ENCODE measurements at places on chromosomes 5 and 9.

DNA sequence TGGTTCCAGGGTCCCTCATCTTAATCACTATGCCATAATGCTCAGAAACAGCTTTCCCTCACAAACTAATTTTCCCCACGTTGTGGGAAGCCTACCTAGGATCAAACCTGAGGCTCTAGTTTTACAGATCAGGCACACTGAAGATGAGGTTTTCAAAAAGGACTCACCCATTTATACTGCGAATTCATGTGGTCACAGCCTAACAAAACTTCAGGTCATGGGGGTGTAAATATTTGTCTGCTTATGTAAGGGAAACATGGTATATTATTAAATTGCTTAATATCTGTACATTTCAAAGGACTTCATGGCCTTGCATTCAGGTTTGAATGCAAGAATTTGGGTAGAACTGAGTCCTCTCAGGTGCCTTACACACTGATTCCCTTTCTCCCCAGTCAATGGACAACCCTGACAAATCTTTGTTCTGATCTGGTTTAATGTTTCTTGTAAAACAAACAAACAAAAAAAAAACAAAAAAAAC, 12.1 kb downstream of the ZFAND5 start:
- DNase-seq = no peak

DNA sequence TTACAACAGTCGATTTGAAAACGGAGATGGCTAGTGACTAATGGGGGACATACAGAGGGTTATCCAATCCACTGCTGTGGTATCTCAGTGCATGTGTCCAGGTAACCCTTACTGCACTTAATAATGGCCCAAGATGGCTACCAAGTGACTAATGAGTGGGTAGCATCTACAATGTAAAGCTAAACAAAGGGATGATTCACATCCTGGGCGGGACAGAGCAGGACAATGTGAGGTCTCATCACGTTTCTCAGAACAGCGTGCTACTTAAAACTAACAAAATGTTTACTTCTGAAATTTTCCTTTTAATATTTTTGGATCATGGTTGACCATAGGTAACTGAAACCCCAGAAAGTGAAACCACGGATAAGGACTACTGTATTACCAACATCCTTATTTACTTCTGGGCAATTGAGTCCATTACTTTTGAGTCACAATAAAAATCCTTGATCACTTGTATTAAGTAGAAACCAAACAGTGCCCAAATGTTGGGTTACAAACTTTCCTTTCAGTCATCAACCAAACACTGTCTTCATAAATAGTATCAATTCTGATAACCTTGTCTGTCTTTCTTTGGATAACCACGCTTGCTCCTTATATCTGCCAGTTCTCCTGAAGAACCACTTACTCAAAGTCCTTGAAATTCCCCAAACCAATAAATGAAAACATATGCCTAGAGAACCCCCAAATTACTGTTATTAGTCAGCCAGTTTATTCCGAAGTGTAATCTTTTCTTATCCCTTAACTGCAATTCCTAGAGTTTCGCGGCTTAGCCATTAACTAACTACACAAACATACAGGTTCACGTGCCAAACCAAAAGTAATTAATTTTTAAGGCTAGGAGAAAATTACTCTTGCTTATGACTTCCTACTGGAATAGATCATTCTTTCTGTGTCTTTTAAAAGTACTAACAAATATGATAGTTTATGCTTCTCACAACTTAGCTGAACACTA, 59.7 kb downstream of the ELL2 start:
- DNase-seq = no peak

GRCh38 chr5:55037890-55038289, 13.8 kb downstream of the GZMK start:
- no peak for DNase-seq

GRCh38 chr9:40928803-40929487, 199.5 kb downstream of the FOXD4L6 start:
- DNase-seq = no peak

DNA sequence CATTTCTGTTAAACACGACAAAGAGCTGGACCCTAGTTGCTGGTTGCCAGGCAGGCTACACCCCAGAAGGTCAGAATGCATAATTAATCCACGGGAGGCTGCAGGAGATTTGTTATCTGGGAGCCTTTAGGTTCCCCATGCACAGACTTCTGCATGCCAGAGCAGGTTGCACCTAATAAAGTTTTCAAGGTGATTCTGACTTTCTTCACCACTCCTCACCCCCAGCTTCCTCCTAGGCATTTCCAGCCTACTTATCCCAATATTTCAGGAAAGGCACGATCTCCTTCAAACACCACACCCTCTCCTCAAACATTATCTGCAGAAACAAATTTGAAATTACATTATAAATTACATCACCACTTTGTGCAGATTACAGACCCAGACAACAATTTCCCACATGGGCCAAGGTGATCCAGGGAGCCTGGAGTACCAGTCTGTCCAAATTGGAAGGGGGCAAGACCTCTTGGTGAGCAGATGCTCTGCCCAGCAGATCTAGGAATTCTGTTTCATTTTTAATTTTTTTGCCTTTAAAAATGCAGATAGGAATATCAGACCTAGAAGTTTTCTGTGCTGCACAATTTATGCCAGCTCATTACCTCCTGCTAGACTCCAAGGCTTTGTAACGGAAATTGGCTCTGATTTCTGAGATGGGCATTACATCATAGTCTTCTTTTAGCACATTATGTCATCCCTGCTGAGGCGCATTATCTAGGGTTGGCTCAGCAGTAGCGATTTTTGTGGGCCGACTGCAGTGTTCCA, 363.4 kb upstream of the SLC30A5 start:
- peak; percentile 54 for DNase-seq

DNA sequence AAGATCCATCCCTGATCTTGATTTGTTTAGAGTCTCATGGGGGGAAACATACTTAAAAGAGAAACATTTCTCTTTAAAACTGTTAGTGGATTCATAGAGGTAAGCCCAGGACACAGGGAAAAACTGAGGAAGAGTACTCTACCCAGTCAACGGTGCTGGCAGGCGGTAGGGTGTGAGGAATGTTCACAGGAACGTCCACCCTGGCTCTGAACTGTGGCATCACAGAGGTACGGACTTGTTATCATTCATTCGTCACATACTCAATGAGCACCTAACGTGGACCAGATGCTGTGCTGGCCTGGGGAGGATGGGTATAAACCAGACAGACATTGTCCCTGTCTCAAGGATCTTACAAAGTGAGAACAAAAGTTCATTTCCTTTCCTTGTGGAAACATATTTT, 18.8 kb upstream of the PPARGC1B start:
- no peak for DNase-seq

GRCh38 chr5:10077791-10078545, 171.7 kb downstream of the ATPSCKMT start:
- no peak for DNase-seq

- DNase-seq = peak; percentile 43
Observed at GRCh38 chr5:133489632-133490031, 122.7 kb downstream of the FSTL4 start.

- no peak for DNase-seq
Observed at GRCh38 chr9:79829566-79830302, 258.0 kb downstream of the TLE4 start.

DNA sequence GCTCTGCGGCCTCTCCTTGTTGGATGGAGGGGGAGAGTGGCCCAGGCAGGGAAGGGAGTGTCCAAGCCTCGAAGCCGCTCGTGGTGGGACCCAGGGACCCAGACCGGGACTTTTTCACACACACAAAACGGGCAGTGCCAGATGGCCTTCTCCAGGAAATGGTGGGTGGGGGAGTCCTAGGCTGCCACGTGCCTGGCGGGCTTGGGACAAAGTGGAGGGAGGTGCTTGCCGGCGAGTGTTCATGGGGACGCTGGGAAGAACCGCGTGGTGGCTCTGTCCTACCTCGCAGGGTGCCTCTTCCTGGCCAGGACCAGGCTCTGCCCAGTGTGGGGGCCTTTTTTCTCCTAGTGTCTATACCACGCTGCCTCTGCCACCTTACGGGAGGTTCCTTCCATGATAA, 155.0 kb upstream of the COL5A1 start:
- DNase-seq = no peak

- no peak for DNase-seq
Observed at GRCh38 chr9:4225291-4226028, 74.4 kb downstream of the GLIS3 start.

DNA sequence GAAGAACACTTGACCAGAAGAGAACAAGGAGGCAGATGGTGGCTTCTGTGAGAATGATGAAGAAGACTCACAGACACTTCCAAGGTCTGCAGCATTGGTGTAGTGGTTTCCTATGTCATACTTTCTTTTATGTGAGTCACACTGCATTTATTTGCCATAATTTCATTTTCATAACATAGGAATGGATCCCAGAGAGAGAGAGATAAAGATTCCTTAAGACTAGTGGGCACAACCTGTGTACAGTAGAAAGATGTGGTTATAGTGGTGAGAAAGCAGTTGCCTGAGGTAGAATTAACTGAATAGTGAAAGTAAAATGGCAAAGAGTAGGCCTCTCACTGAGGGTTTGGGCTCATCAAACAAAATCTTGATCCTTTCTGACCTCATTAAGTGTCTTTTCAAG, 7.6 kb upstream of the CCDC152 start:
- DNase-seq = no peak

- no peak for DNase-seq
Observed at GRCh38 chr5:174120401-174121005, 75.0 kb downstream of the NSG2 start.

DNA sequence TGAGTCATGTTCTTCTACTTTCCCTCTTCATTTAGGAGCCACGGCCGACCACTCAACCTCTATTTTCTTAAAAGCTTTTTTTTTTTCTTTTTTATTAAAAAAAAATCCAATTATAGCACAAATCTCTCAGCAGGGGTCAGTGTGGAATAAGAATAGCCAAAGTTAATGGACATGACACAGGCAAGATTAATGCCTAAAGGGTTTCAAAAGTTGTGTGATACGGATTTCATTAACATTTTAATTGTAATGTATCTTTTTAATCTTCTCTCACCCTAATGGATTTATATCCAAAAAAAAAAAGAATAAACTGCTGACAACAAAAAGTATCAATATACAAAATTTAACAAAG, 5.4 kb downstream of the NACC2 start:
- DNase-seq = no peak

DNA sequence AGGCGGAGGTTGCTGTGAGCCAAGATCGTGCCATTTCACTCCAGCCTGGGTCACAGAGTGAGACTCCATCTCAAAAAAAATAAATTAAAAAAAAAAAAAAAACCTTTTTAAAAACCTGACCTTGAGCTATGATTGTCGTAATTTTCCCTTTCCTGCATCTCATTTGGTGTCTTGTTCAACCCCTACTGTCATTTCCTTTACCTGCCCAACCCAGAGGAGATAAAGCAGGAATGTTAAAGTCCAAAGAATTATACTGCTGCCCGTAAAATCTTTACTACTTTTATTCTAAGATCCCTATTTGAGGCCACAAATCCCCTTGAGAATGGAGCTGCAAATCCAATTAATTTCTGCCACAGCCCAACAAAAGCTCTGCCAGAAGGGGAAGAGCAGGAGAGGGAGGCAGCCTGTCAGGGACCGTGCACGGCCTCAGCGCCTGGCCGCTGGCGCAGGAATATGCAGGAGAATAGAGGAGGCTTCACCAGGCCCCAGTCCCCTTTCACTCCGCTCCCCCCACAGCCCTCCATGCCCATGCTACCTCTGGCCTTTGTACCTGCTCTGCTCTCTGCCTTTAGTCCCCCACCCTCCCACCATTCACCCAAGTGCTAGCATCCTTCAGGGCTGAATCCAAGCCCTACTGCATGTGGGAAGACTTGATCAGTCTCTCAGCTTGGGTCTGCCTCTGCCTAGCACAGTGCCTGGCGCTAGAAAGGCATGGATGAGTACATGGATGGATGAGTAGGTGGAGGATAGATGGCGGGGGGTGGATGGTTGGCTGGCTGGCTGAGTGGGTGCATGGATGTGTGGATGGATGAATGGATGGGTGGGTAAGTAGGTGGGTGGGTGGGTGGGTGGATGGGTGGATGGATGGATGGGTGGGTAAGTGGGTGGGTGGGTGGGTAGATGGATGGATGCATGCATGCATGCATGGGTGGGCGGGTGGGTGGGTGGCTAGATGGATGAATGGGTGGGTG, 99.8 kb upstream of the SARDH start:
- DNase-seq = no peak

DNA sequence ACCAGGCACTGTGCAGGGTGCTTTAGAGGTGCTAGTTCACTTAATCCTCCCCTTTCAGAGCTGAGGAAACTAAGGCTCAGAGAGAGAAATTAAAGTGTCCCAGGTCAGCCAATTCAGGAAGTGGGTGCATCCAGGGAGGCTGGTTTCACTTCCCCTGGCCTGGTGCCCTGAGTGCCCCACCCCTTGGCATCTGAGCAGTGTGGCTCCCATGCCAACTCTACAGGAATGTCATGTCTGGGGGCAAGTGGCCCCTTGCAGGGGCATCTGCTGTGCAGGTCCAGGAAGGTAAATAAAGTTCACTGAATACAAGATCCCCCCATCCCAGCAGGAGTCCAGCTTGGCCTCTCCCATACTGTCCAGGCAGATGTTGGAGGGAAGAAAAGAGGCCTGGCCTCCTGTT, 4.4 kb upstream of the N4BP3 start:
- no peak for DNase-seq

GRCh38 chr9:128372784-128373183, 1.6 kb downstream of the URM1 start:
- DNase-seq = no peak

GRCh38 chr5:173644673-173645436, 28.4 kb upstream of the BOD1 start:
- no peak for DNase-seq

- no peak for DNase-seq
Observed at GRCh38 chr5:95870105-95870672, 47.7 kb upstream of the GLRX start.

DNA sequence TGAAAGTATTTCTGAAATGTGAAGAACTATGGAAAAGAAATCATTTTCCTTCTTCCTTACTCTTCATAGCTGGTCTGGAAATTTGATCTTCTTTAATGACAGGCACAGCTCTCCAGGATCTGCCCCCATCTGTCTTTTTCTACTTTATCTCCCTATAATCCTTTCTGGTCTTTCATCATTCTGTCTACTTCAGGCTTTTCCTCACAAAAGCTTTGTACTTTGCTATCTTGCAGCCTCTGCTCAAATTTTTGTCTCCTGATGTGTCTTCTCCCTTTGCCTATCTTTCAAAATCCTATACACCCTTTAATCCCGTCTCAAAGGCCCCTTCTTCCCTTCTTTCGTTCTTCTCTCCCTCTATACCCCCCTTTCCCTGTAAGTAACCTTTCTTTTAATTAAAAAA, 114.9 kb upstream of the ATP10B start:
- DNase-seq = no peak

- DNase-seq = no peak
Observed at GRCh38 chr5:55037046-55037771, 13.2 kb downstream of the GZMK start.

GRCh38 chr5:9170026-9170425, 375.8 kb downstream of the SEMA5A start:
- no peak for DNase-seq

All from SHP77 (cell line).